Left ventricle myocardium inferior (tissue), 1 donor: ENCODE measurements at places on chromosomes 16 and 17.

- peak; percentile 65 for DNase-seq
These were observed 219.3 kb upstream of the GSE1 start for GRCh38 chr16:85393674-85394451.

DNA sequence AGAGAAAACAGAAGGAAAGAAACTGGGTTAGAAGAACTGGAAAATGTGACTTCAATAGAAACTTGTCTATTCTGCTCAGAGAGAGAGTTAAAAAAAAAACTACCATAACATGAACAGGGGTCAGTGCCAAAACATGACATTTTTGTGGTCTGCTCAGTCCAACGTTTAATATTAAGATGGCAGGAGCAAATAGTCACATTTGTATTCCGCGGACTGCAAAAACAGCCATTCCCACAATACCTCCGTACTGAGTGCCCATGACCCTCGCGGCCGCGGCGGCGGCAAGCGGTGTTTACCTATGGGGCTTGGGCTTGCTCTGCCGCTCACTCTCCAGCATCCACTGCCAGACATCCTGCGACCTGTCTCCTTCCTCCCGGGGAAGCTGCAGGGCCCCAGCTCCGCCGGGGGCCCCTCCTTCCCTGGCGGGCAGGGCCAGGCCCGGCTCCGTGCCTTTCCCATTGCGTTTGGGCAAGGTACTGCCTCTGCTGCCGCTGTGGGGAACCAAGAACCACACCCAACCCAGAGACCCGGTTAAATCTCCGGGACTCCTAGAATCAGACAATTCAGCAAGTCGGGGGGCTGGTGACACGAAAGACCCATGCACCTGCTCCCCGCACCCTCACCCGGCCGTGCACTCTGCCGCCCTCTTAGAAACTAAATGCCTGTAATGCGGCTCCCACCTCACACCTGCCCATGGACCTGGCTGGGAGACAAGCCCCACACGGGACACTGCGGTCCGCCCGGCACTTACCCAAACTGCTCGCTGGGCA lies 24.7 kb downstream of the AXIN2 start:
- no peak for DNase-seq

DNA sequence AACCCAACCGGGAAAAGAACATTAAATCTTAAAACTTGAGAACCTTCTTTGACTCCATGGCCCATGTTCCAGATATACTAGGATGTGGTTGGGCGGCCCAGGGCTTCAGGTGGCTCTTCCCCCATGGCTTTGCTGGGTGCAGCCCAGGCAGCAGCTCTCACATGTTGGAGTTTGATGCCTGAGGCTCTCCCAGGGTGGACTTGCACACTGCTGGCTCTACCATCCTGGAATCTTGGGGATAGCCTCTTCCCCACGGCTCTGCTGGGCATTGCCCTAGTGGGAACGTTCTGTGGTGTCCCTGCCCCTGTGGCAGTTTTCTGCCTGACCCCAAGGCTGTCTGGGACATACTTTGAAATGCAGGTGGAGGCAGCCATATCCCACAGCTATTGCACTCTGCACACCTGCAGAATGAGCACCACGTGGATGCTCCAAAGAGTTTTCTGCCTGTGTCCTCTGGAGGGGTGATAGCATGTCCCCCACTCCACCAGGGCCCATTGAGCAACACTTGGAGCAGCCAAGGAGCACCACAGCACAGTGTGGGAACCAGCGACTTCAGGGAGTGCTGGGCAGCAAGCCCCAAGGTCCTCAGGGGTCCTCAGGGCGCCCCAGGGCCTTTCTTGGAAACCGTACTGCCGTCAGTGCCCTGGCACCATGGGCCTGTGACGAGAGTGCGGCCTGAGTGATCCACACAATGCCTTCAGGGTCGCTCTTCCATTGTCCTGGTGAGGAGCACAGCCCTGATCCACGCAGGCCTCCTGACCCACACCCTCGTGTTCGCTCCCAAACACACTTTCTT lies 70.8 kb downstream of the GOSR1 start:
- no peak for DNase-seq

- no peak for DNase-seq
These were observed 338.7 kb downstream of the C16orf95 start for GRCh38 chr16:86978445-86979030.

DNA sequence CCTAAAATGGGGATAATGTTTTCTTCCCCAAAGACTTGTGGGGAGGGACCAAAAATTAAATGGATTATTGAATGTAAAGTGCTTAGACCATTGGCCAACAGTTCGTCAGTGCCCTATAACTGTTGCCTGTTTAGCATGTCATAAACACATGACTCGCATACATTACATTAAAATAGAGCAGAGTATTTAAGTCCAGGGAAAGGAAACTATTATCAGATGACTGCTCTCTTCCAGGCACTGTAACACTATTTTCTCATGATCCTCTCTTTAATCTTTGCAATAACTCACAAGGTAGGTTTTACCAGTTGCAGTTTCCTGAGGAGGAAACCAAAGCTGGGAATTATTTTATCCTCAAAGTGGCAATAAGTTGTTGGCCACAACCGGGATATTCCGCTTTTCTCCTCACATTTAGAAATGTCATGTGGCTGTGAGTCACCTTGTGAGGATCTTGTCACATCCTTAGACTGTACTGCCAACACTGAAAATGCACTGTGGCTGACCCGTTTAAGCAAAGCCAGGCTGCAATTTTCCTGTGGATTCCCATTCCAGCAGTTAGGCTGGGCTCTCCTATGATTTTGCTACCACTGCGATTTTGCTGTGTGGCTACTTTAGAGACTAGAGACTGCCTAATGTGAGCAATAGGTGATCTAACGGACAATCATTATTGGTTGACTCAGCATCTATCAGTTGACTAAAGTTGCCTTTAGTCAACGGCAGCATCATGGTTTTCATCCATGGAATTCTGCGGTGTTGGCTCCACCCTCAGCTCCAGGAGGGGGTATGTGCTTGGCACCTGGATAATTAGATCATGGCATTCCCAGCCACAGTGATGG lies 58.3 kb upstream of the DHX40 start:
- no peak for DNase-seq
